ENCODE measurements at places on chromosomes 1 and 21.
A peak's percentile ranks its signal among the peaks of the same experiment; 100 is the strongest.

GRCh38 chr1:205689479-205689878 is 9.2 kb upstream of the SLC45A3 start:
- DNase-seq: no peak

DNA sequence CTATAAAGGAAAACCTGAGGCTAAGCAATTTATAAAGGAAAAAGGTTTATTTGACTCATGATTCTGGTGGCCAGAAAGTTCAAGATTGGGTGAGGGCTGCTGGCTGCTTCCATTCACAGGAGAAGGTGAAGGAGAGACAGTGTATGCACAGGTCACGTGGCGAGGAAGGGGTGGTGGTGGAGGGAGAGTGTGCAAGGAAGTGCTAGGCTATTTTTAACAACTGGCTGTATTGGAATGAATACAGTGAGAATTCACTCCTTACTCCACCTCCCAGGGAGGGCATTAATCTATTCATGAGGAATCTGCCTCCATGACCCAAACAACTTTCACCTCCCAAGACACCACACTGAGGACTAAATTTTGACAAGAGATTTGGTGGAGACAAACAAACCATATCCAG is 51.0 kb downstream of the SYDE2 start:
- DNase-seq: peak; percentile 41

DNA sequence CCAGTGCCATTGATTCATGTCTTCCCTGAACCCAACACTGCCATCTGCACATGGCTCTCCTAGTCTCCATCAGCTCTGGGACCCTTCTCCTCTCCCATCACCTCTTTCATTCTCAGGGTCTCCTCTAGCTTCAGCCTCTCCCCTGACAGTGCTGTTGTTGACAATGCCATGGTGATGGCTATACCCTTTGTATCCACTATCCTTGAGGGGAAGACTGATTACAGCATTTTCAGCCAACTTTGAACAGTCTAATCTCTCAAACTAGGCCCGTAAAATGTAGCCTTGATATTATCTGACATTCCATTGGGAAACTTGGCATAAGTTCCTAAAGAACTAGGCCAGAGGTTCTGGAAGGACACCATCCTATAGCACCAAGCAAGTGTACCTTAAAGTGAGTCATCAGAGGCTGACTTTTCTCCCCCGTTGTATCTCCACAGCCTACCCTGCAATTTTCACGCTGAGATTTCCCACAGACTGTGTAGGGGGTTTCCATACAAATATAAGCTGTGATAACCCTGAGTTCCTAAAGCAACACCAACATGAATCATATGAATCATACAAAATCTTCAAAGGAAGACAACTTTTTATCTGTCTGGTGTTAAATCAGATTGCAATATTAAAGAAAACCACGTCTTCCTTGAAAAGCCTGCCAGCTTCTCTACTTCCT is 5.8 kb downstream of the HAO2 start:
- DNase-seq: peak; percentile 64

GRCh38 chr1:65259816-65260215 is 49.5 kb upstream of the DNAJC6 start:
- DNase-seq: no peak

DNA sequence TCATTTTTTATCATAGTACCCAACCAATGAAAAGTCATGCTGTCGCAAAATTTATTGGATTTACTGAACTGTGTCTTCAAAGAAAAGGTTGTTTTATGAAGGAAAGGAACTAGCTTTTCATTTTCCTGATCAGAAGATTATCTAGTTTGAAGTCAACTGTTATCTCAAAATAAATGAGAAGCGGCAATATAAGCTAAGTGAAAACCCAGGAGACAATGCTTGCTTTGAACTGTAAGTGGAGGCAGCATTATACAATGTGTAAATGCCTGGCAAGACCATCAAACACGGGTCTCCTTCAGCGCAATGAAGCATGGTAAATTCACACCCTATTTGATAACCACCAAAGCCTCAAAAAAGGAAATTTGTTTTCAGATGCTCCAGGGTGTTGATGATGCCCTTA is 134.4 kb upstream of the PTBP2 start:
- no peak for DNase-seq

DNA sequence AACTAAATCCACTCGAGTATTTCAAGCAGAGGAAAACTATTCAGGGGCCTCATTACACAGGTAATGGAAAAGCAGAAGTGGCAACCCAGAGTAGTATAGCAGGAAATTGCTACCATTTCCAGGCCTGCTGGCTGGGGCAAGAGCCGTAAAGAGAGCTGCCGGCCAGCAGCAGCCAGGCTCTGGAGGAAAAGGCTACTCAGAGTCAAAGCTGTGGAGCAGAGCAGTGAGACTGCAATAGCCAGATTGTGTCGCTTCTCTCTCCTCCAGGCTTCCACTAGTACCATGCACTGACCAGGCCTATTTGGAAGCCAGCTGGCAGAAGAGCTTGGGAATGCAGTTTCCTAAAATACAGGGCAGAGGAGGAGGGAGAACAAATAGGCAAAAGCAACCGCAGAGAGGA is 155.5 kb downstream of the OMA1 start:
- DNase-seq: no peak

DNA sequence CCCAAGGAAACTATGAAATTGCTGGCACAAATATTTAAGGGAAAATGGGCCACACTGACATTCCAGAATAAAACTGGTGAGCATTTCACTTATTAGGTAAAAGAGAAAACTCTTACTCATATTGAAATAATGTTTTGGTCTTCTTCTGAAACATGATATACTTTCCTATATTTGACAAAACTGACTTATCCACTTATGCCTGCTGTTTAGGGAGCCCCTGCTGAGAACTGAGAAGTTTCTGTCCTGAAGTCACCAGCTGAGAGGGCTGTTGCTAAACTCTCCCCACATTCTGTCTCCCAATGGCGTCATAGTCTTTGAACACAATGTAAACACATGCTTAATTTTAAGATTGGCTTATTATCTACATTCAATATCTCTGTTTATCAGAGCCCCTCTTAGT is 46.8 kb upstream of the ZC3H11B start:
- no peak for DNase-seq

DNA sequence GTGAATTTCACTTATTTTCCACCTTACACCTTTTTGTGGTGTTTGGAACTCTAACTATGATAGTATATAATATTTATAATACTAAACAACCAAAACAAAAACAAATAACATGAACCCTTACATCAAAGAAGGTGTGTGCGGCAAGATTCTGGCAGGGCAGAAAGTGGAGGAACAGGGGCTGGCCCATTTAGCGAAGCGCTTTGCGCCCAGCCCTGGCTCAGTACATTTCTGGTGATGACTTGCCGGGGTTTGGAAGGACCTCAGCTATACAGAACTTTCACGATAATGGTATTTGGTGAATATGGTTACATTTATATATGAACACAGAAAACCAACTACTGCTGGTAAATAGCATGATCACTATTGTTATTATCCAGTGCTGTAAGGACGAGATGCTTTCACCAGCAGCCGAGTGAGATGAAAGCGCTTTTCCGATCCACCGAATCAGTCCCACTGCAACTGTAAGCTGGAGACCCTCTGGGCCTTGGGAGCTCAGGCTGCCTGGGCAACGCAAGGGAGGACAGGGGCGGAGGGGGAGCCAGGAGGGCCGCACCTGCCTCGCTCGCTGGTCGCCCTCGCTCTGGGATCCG is 63.9 kb downstream of the CD247 start:
- no peak for DNase-seq

- no peak for DNase-seq
Observed at GRCh38 chr1:172394141-172394751, 26.2 kb upstream of the C1orf105 start.

GRCh38 chr1:27966402-27967105 is 6.8 kb downstream of the XKR8 start:
- no peak for DNase-seq

DNA sequence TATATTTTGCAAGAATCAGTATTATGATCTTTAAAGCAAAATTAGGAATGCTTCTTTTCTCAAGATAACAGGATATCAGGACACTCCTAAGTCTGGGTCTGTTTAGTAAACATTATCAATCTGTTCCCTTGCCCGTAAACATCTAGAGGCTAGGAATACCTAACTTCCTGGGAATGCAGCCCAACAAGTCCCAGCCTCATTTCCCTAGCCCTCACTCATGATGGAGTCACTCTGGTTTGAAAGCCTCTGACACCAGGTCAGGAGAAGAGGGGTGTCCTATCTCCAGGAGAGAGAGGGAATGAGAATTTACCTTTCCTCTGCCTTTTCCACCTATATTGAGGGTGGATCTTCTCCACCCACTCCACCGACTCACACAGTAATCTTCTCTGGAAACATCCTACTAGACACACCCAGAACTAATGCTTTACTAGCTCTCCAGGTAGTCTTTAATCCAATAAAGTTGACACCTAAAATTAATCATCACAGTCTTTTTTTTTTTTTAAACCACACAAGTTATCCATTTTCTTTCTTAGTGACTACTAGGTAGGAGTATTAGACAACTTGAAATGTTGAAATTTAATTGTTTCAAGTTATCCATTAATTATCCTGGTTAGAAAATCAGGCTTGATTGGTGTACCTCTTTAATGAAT is 659.3 kb downstream of the USP25 start:
- no peak for DNase-seq

DNA sequence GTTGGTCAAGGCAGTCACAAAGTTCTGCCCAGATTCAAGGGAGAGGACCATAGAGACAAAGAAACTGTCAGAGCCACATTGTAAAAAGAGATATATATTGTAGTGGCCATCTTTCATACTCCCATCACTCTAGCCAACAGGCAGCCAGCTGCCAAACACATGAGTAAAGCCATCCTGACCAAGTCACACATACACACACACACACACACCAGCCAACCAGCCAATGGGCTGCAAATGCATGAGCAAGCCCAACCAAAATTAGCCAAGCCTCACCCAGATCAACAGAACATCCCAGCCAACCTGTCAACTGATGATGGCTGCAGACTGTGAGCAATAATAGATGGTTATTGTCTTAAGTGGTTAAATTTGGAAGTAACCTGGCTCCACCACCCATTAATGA is 120.7 kb downstream of the SEC16B start:
- peak; percentile 8 for DNase-seq

DNA sequence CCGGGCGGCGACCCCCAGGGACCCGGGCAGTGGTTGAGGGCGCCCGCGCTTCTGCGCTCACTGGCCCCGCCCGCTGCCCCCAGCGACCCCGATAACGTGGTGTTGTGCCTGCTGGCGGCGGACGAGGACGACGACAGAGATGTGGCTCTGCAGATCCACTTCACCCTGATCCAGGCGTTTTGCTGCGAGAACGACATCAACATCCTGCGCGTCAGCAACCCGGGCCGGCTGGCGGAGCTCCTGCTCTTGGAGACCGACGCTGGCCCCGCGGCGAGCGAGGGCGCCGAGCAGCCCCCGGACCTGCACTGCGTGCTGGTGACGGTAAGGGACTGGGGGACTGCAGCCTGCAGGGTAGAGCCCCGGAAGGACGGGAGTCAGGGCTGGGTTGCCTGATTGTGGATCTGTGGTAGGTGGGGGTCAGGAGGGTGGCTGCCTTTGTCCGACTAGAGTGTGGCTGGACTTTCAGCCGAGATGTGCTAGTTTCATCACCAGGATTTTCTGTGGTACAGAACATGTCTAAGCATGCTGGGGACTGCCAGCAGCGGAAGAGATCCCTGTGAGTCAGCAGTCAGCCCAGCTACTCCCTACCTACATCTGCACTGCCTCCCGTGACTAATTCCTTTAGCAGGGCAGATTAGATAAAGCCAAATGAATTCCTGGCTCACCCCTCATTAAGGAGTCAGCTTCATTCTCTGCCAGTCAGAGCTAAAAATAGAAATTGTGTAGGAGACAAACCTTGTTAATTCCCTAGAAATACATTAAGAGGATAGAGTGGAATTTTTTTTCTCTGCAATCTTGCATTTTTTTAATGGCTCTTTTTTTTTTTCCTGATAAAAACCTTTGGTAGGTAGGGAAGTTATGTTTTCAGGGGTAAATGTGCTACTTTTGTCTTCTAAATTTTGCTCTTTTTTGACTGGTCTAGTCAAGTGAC is 1.5 kb downstream of the GADD45A start:
- peak; percentile 89 for DNase-seq

DNA sequence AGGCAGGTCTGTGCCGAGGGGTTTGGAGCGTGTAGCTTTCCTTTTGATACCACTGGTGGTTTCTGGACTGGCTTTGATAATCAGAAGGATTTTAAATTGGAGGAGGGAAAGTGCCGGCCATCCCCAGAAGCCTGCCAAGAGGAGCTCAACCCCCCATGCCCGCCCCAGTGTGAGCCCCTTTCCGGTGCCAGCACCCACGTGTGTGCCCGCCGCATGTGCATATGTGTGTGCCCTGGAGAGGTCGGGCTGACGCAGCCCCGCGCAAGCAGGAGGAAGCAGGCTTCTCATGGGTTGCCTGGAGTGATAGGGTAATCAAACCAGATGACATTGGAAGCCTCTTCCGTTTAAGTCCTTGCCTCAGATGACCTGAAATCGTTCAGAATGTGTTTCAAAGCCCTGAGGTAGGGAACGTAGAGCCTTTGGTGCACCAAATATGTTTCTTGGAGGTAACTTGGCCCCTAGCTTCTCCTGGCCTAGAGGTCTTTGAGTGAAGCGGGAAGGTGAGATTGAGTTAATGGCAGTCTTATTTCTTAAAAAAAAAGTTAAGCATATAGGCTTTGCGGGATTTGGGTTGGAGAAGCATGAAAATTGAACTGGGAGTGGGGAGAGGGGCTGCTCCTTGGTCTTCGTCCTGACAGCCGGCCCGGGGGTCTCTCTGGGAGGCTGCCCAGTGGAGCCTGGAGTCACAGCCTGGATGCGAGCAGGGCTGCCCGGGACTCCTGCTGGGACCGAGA is 34.1 kb upstream of the ARHGEF16 start:
- no peak for DNase-seq

All from cardiac muscle cell (in vitro differentiated cells and primary cell).